ENCODE measurements at places on chromosomes 2 and 18.
A peak's percentile ranks its signal among the peaks of the same experiment; 100 is the strongest.

DNA sequence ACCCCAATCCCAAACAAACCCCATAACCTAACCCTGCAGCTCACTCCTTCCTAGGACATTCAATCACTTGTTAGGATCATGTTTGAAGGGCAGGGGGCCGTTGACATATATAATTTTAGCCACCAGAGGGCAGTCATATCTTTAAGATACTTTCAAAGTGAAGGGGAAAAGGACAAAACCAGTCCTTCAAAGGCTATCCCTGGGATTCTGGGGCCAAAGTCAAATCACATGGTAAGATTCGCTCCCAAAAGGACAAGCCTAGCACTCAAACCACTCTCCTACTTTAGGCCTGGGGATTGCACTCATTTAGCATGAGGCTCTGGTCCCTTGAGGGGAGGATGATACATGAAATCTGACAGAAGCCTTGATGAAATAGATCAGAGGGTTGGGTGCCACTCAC is 44.6 kb downstream of the HAUS1 start:
- DNase-seq: peak; percentile 41

- DNase-seq: no peak
These were observed 221.9 kb downstream of the UXS1 start for GRCh38 chr2:105972246-105972645.

DNA sequence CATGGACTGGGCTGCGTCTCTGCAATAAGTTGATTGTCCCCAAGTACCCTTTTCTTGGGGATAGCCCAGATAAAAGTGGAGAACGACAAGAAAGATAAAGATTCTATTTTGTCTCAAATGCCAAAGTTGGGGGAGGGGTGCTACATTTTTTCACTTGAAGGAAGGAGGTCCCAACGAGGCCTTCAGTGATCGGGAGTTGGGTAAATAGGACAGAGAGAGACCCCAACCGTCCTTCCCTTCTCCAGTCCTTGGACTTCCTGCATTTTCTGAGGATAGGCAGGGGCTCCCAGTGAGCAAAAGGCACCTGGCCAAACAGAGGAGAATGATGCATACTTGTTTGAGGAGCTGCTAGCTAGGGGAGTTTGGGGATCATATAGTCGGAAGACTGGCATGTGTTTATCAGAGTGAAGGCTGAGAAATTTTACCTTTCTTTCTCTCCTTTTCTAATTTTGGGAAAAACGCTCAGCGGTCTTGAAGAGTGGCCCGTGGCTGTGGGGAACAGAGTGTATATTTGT is 3.5 kb upstream of the EN1 start:
- no peak for DNase-seq

DNA sequence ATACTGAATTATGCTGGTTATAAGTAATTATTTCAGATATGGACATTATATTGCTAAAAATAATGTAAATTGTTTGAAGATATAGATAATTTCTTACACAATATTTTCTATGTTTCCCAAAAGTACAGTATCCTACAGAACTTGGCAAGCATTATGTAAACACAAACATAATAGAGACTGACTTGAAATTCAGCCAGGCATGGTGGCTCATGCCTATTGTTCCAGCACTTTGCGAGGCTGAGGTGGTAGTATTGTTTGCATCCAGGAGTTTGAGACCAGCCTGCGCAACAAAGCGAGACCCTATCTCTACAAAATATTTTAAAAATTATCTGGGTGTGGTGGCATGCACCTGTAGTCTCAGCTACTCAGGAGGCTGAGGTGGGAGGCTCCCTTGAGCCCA is 1300.5 kb upstream of the DDX18 start:
- no peak for DNase-seq

DNA sequence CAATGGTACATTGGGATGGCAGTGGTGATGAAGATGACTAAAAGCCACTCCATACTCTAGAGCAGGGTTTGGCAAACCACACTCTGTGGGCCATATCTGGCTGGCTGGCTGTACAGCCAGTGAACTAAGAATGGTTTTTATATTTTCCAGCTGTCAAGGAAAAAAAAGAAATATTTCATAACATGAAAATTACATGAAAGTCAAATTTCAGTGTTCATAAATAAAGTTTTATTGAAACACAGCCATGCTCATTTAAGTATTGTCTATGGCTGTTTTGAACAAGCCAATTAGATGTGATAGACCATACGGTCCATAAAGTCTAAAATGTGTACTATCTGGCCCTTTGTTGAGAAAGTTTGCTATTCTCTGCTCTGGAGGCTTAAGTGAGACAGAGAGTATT is 1.5 kb downstream of the TTC21B start:
- DNase-seq: no peak

DNA sequence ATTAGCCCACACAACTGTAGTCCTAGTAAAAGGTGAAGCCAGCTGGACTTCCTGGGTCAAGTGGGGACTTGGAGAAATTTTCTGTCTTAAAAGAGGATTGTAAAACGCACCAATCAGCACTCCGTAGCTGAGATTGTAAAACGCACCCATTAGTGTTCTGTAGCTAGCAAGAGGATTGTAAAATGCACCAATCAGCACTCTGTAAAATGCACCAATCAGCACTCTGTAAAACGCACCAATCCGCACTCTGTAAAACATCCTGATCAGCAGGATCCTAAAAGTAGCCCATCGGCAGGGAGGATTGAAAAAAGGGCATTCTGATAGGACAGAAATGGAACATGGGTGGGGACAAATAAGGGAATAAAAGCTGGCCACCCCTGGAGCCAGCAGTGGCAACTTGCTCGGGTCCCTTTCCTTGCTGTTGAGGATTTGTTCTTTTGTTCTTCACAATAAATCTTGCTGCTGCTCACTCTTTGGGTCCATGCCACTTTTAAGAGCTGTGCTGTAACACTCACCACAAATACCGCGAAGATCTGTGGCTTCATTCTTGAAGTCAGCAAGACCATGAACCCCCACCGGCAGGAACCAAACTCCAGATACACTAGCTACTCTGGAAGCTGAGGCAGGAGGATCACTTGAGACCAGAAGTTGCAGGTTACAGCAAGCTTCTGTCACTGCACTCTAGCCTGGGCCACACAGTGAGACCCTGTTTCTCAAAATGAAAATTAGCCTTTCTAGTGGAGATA is 102.6 kb downstream of the HS6ST1 start:
- no peak for DNase-seq

DNA sequence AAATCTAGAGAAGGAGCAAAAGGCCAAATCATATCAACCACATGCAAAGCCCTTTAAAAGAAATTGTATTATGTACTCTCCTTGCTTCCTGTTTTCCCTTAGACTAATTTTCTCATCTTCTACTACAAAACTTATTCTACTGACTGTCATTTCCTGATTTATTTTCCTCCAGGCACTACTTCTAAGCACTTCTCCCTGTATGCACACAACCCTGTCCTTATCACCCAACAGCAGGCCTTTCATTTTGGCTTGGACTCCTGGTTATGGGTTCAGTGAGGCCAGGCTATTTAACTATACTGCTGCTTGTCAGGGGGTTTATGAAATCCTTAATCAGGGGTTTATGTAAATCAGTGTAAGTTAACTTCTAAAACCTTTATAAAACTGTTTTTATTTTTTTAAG is 205.1 kb upstream of the FAM98A start:
- DNase-seq: no peak

All from CD4-positive, alpha-beta T cell treated with Interleukin-4 for 1 hour (primary cell).